ENCODE measurements at places on chromosomes 3 and 15.

DNA sequence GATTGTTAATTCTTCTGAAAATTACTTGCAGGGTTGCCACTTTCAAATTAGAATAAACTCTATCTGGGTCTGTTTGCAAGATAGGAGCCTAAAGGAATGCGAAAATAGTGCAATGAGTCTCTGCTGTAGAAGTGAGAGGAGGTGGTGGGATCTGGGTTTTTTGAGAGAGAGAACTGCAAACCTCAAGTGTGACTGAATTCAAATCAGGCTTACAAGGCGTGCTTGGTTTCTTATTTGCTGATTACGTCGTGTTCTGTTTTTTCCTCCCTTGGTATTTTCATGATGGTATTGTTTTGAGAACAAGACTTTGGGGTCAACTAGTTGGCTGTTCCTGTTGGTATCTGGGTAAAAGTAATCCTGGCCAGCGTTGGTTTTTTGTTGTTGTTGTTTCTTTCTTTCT lies 490.9 kb upstream of the CFAP20DC start:
- DNase-seq: no peak

GRCh38 chr3:67863869-67864268 lies 209.5 kb upstream of the SUCLG2 start:
- peak; percentile 30 for DNase-seq

GRCh38 chr15:45110256-45110820 lies 3.6 kb downstream of the DUOX2 start:
- DNase-seq: no peak

- DNase-seq: no peak
These were observed 224.8 kb upstream of the DCBLD2 start for GRCh38 chr3:99126316-99126715.

DNA sequence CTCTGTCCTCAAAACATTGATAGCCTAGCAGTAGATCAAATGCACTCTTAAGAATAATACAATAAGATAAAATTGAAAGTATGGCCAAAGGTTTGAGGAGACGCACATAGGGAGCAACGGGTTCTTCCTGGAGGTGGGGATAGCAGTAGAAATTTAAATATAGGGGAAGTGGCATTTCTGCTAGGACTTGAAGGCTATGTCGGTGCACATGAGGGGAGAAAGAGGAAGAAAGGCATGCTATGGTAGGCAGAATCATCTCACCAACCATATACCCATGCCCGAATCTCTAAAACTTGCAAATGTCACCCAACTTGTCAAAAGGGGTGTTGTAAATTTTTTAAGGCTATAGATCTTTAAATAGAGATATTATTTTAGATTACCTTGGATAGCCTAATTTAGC lies 735.1 kb upstream of the LMCD1 start:
- no peak for DNase-seq

DNA sequence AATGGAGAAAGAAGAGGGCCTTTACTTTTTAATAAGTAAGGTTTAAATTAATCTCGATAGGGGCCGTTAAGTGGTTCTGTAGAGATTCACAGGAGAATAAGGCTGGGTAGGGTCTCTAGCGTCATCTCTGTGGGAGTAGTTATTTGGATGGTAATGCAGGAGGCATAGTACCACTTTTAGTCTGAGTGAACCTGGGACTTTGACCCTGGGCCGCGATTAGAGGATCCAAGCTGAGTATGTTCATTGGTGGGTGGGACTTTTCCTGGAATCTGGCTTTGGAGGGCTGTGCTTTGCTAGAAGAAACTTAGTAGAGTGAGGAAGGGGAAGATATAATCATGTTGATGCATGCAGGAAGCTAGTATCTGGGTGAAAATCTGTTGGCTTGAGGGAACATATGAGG lies 4.0 kb downstream of the LPP start:
- DNase-seq: peak; percentile 56

GRCh38 chr15:73079565-73079964 lies 27.3 kb downstream of the NEO1 start:
- no peak for DNase-seq

DNA sequence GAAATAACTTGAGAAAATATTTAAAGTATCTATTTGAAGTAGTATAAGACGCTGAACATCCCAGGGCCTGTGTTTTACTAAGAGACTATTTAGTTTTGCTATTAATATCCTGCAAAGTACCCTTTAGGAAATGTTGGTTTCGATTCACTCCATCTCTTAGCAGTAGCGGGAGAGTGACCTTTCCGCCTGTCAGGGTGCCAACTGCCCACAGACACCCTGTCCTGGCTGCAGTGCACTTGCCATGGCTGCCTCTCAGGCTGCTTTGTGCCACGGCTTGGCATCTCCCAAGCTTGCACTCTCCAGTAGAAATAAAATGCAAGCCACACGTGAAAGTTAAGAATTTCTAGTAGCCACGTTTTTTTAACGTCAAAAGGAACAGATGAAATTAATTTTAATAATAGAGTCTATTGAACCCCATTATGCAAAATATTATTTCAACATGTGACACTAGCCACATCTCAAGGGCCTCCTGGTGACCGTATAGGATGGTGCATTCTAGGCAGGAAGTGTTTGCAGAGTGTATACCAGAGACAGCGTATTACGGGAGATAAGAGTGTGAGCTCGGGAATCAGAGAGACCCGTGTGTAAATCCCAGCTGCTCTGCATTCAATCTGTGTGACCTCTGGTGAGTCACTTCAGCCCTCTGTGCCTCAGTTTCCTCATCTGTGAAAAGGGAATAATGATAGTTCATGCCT lies 19.8 kb downstream of the ADAMTS9 start:
- no peak for DNase-seq

GRCh38 chr15:74399511-74400312 lies 32.3 kb upstream of the CYP11A1 start:
- no peak for DNase-seq

- peak; percentile 80 for DNase-seq
These were observed 49.8 kb upstream of the SLC4A7 start for GRCh38 chr3:27533718-27534573.

- no peak for DNase-seq
These were observed 52.5 kb upstream of the UBE2Q2 start for GRCh38 chr15:75790631-75791336.

DNA sequence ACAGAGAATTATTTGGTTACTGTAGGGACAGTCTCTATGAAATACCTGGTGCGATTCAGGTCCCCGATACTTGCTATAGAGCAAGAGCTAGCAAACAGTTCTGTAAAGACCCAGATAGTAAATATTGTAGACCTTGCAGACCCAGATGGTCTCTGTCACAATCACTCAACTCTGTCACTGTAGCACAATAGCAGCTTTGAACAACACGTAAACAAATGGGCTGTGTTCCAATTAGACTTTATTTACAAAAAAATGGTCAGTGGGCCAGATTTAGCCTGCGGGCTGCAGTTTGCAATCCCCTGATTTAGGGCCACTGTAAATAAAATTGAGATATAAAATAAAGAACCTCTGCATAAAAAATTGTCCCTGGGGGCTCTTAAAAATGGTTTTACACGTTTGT lies 127.7 kb downstream of the SV2B start:
- no peak for DNase-seq

GRCh38 chr15:48177383-48177765 lies 721 bp downstream of the MYEF2 start:
- DNase-seq: peak; percentile 51

DNA sequence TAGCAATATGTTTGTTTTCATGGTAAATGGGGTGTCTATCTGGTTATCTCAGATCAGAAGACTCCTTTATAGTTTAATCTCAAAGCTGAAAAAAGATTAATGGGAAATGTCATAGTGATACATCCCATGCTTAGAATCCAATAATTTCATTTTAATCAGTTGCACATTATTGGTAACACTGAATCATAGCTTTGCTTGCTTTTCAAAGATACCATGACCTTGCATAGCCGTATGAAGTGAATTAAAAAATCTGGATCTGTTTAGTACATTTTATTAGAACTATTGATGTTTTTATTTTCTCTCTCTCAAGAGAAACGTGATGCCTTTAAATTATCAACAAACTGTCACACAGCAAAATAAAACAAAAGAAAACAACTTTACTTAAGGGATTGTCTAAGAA lies 506.7 kb upstream of the SGO1 start:
- no peak for DNase-seq

DNA sequence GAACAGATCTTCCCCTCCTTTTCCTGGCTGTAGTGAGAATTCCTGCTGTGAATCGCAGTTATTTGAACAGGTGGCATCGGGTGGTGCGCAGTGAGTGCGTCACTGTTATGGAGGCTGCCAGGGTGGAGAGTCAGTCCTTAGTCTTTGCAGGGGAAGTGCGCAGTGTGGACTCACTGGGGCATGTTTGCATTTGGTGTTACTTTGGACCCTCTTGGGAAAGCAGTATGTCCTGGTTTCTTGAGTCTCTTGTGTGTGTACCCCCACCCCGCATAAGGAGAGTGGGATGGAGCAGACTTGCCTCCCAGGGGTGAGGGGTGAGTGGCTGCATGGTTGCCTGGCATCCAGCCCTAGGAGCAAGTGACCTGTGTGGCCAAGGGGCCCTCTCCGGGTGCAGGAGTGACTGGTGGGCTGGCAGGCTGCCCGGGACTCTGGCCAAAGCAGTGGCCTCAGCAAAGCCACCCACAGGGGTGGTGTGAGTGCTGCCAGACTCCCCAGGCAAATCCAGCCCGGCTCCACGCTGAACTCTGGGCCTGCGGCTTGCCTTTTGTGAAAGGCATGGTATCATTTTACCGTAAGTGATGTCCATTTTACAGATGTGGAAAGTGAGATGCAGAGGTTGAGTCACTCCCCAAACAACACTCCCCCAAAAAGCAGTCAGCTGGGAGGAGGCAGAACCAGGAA lies 46.4 kb downstream of the DNASE1L3 start:
- DNase-seq: no peak

DNA sequence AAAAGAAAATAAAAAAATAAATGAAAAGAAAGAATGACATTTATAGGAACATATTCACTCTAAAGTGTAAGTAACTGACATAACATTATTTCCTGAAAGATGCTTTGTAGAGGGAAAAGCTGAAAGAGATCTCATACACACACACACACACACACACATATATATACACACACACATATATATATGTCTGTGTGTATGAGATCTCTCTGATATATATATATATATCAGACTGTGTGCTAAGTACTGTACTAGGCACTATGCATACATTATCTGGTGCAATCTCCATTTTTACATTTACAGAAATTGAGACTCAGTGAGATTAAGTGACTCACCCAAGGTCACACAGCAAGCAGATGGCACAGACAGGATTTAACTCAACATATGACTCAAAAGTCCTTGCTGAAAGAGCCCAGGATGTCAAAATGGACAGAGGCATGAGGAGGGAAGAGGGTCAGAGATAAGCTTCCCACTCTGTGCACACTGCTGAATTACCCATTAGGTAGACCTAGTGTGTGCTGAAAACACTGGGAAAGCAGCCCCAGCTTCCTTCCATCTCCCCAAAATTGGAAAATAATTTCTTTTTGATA lies 15.0 kb downstream of the BHLHE40 start:
- DNase-seq: no peak

DNA sequence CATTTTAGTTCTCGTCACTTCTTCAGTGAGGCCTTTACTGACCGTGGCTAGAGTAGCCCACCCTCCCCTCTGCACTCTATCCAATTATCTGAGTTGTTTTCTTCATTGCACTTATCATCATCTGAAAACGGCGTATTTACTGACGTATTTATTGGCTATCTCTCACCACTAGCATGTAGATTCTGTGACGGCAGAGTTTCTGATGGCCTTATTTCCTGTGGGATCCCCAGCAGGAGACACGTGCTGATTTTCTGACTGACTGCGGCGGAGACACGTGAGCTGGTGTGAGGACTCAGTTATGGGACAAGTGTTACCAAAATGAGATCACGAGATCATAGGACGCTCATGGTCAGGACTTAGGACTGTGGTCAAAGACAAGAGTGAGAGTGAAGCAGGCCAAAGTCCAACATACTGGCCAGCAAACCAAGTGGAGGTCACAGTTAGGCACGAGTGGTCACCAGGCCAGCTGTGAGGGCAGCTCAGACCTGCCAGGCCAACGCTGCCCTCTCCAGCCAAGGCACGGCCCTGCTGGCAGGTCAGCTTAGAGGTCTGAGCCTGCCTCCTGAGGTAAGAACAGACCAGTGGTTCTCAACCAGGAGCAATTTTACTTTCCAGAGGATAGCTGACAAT lies 50.6 kb upstream of the BNIP2 start:
- DNase-seq: no peak

DNA sequence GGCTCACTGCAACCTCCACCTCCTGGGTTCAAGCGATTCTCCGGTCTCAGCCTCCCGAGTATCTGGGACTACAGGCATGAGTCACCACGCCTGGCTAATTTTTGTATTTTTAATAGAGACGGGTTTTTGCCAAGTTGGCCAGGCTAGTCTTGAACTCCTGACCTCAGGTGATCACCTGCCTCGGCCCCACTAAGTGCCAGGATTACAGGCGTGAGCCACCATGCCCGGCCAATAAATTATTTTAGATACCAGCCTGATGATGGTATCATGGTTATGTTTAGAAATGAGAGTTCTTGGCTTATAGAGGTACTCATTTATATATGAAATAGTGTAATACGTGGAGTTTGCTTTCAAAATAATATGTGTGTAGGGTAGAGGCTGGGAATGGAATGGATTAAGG lies 119.4 kb downstream of the NEO1 start:
- no peak for DNase-seq

GRCh38 chr3:25000971-25001591 lies 427.0 kb upstream of the RARB start:
- no peak for DNase-seq

GRCh38 chr3:102233881-102234280 lies 200.9 kb upstream of the ZPLD1 start:
- DNase-seq: no peak

- no peak for DNase-seq
These were observed 2.1 kb downstream of the OPA1 start for GRCh38 chr3:193594946-193595689.

GRCh38 chr3:186974824-186975313 lies 44.5 kb downstream of the ST6GAL1 start:
- no peak for DNase-seq

- DNase-seq: no peak
These were observed 47.6 kb downstream of the RAP2B start for GRCh38 chr3:153209596-153209995.

- no peak for DNase-seq
These were observed 19.8 kb downstream of the RARRES1 start for GRCh38 chr3:158712443-158712842.

GRCh38 chr15:26083457-26083856 lies 220.3 kb upstream of the ATP10A start:
- no peak for DNase-seq

DNA sequence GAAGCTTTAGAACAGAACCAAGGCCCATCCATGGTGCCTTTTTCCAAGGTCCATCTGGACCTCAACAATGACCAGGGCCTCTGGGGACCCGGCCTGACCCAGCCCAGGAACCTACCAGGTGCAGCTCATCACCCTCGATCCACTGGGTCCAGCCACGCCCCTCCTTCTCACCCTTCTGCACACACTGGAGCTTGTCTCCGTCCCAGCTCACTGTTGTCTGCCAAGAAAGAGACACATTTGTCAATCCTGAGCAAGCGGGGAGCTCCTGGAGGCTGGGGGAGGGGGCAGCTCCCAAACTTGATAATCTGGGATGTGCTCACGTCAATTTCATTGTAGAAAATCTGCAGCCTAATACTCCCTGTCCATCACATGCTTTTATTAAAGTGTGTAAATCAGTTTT lies 21.2 kb downstream of the RBP1 start:
- no peak for DNase-seq

Data from hepatocyte (in vitro differentiated cells).